ENCODE measurements at places on chromosomes 16 and 17.

GRCh38 chr17:49518346-49519078 is 23.4 kb downstream of the NGFR start:
- no peak for DNase-seq

GRCh38 chr17:74262601-74263000 is 11.4 kb upstream of the DNAI2 start:
- DNase-seq, result no peak

DNA sequence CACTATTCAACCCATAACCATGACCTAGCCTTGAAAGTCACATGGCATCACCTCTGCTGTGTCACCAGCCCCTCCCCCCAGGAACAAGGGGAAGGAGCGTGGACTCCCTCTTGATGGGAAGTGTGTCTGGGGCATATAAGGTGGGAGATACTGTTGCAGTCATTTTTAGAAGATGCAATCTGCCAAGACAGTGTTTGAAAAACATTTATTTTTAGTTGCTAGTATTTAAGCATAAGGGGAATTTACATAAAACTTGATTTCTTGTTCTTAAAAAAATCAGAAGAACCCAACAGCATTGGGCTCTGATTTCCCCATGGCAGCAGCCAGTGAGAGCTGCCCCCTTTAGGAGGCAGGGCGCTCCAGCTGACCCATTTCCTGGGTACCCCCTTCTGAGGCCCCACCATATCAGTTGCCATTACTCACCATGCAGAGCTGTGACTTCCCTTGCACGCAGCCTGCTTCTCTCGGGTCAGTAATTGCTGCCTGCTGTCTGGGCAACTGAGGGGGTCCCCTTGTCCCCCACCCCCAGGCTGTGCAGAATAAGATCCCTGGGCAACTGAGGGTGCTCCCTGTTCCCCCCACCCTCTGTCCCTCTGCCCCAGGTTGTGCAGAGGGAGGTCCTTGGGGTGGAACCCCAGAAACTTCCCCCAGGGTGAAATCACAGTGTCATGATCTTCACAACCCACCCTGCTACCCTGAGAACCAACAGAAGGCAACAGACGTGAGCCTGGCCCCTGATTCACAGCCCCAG is 11.8 kb upstream of the CDC42EP4 start:
- peak; percentile 36 for DNase-seq

DNA sequence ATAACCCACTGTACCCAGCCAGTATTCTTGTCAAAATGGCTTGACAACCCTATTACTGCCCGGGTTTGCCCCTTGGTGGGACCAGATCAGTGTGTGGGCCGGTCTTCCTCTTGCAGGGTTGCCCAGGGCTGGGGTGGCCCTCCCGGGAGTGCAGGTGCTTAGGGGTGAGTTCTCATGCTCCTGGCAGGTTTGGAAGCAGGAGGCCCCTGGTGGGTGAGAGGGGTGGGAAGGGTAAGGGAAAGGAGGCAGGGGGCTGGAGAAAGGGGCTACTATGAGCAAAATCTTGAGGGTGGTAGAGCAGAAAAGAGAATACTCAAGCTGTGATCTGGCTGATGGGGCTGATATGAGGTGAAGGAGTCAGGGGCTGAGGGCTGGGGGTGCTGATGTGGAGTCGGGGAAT is 6.5 kb downstream of the CD300A start:
- DNase-seq, result no peak

All from epithelial cell of esophagus (primary cell).